ENCODE measurements at places on chromosomes 6 and 20. TPM values are rescaled to one million over a fixed set of nuclear protein-coding genes. Genes with fewer than 3 reads are reported as not detected.

Gene BFSP1
- 0.51 TPM for total RNA-seq

Gene CTAGE9
- total RNA-seq, result not detected

Gene GLP1R
- 0.05 TPM for total RNA-seq

Gene COL12A1
- total RNA-seq, result not detected

Gene COL9A3
- 0.32 TPM for total RNA-seq

Gene UQCC2
- 136 TPM for total RNA-seq

Gene VNN1
- total RNA-seq, result not detected

Gene B3GALT4
- total RNA-seq, result 5.1 TPM

Gene BTN1A1
- not detected for total RNA-seq

Gene KHDC1L
- total RNA-seq, result not detected

Gene TSHZ2
- 23.0 TPM for total RNA-seq

Gene TULP1
- not detected for total RNA-seq

Gene LCA5
- total RNA-seq, result 0.18 TPM

Gene MOG
- total RNA-seq, result not detected

Gene ANKRD66
- not detected for total RNA-seq

Gene CALHM5
- not detected for total RNA-seq

Gene KCNQ2
- total RNA-seq, result not detected

Gene VSTM2L
- total RNA-seq, result 0.23 TPM

Gene TMEM151B
- total RNA-seq, result not detected

Gene FYN
- 359 TPM for total RNA-seq

Gene TINAG
- total RNA-seq, result not detected

Gene TENT5A
- total RNA-seq, result 0.53 TPM

Gene KCNK15
- 0.34 TPM for total RNA-seq

Gene ESR1
- total RNA-seq, result not detected

Gene WFDC8
- not detected for total RNA-seq

Gene GUCA1A
- total RNA-seq, result 0.18 TPM

Gene FOXQ1
- not detected for total RNA-seq

Gene GRM1
- total RNA-seq, result not detected

Gene CD2AP
- 29.1 TPM for total RNA-seq

Gene ADAM33
- not detected for total RNA-seq

Gene OLIG3
- total RNA-seq, result not detected

Gene PRDM1
- 52.3 TPM for total RNA-seq

Gene CNR1
- not detected for total RNA-seq

Gene OPRM1
- total RNA-seq, result not detected

Gene CRIP3
- total RNA-seq, result 0.34 TPM

Gene NT5E
- total RNA-seq, result 15.4 TPM

Gene NFKBIE
- 23.8 TPM for total RNA-seq

Gene IL17F
- not detected for total RNA-seq

Gene COL19A1
- 0.14 TPM for total RNA-seq
